ENCODE measurements at places on chromosomes 13 and 19.
A peak's percentile ranks its signal among the peaks of the same experiment; 100 is the strongest.

DNA sequence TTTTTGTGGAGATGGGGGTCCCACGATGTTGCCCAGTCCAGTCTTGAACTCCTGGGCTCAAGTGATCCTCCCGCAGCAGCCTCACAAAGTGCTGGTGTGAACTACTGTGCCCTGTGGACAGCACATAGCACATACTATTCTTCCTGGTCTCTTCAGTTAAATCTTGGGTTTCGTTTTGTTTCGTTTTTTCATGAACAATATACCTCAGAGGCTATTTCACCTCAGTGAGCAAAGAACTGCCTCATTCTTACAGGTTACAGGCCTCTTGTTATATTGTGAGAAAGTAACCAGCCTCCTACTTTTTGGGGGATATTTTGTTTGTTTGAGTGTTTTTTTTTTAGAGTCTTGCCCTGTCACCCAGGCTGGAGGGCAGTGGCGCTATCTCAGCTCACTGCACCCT is 1.3 kb upstream of the C3 start:
- H3K36me3 ChIP-seq, result no peaks in the 10 kb centered on the region
- no peaks in the 10 kb centered on the region for H3K4me1 ChIP-seq

DNA sequence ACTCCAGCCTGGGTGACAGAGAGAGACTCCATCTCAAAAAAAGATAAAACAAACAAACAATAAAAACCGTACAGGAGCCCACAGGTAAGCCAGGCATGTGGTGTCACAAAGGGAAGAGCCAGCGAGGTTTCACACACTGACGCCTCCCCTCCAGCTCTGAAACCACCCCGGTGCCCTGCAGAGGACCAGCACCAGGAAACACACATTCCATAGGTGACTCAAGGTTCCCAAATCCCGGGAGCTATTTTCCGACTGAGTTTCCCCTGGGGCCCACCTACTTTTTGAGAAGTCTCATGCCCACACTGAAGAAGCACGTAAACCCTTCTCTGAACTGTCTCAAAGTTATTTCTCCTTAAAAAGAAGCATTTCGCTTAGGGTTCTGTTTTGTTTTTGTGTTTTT is 40.3 kb downstream of the RHPN2 start:
- H3K36me3 ChIP-seq, result no peaks in the 10 kb centered on the region
- no peaks in the 10 kb centered on the region for H3K27me3 ChIP-seq
- no peak overlapping the region for H3K27ac ChIP-seq
- no peaks in the 10 kb centered on the region for H3K4me1 ChIP-seq

- no peak overlapping the region for H3K27ac ChIP-seq
- no peaks in the 10 kb centered on the region for H3K36me3 ChIP-seq
- no peak overlapping the region for H3K4me3 ChIP-seq
Observed at GRCh38 chr19:47444388-47444821, 25.1 kb upstream of the MEIS3 start.

DNA sequence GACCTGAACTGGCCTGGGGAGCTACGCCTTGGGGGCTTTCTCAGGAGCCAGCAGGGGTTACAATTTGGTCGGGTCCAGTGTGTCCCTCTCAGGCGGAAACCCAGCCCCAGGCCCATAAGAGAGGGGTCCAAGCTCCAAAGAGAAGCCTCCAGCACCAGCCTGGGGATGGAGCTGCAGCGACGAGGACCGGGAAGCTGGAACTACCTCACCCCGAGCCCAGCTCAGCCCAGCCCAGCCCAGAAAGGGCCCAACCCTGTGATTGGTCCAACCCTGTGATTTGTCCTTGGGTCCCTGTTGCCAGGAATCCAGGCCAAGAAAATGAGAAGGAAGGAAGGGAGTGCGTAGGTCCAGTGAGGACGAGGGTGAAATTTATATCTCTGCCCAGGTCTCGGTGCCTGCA is 24.1 kb downstream of the CLEC4M start:
- H3K27ac ChIP-seq, result no peak overlapping the region
- H3K36me3 ChIP-seq, result no peaks in the 10 kb centered on the region
- H3K27me3 ChIP-seq, result peaks cover 73% of the 10 kb centered on the region
- no peaks in the 10 kb centered on the region for H3K4me1 ChIP-seq
- no peak overlapping the region for H3K4me3 ChIP-seq

GRCh38 chr13:62578402-62578801 is 1162.8 kb upstream of the PCDH20 start:
- no peak for DNase-seq
- no peaks in the 10 kb centered on the region for H3K27me3 ChIP-seq
- no peaks in the 10 kb centered on the region for H3K4me1 ChIP-seq
- H3K36me3 ChIP-seq, result no peaks in the 10 kb centered on the region
- no peak overlapping the region for H3K27ac ChIP-seq
- H3K4me3 ChIP-seq, result no peak overlapping the region

- H3K4me1 ChIP-seq, result peaks cover 14% of the 10 kb centered on the region
- H3K27ac ChIP-seq, result peak overlapping the region; percentile 99
- H3K4me3 ChIP-seq, result peak overlapping the region; percentile 78
- DNase-seq, result peak; percentile 70
- peaks cover 4% of the 10 kb centered on the region for H3K36me3 ChIP-seq
Observed at GRCh38 chr19:16076958-16077611, 790 bp downstream of the TPM4 start.

DNA sequence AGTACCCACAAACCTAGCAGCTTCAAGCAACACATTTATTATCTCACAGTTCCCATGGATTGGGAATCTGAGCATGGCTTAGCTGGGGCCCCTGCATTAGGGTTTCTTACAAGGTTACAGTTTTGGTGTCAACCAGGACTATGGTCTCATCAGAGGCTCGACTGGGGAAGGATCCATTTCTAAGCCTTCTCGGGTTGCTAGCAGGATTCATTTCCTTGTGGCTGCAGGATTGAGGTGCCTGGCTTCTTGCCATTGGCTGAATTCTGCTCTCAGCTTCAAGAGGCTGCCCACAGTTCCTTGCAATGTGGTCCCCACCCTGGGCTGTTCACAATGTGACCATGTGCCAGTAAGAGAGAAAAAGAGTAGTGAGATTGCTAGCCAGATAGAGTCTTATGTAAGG is 26.7 kb downstream of the ZNRF4 start:
- no peak overlapping the region for H3K27ac ChIP-seq
- H3K4me1 ChIP-seq, result no peaks in the 10 kb centered on the region
- H3K27me3 ChIP-seq, result peaks cover 24% of the 10 kb centered on the region
- no peaks in the 10 kb centered on the region for H3K36me3 ChIP-seq

DNA sequence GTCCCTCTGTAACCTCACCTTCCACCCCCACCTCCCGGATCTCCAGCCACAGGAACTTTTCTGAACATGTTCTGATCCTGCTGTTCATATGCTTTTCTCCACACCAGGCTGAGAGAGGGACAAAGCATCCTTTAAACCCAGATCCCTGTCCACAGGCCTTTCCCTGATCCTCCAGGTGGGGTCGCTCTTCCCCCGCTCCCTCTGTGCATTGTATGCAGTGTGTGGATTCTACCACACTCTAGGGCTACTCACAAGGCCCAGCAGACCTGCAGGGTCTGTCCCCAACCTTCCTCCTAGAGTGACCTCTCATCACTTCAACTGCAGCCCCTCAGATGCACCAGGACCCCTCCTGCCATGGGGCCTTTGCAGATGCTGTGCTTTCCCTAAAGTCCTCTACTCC is 1200.6 kb downstream of the UQCRFS1 start:
- H3K27ac ChIP-seq, result no peak overlapping the region
- no peaks in the 10 kb centered on the region for H3K36me3 ChIP-seq
- peak; percentile 3 for DNase-seq
- no peaks in the 10 kb centered on the region for H3K4me1 ChIP-seq

DNA sequence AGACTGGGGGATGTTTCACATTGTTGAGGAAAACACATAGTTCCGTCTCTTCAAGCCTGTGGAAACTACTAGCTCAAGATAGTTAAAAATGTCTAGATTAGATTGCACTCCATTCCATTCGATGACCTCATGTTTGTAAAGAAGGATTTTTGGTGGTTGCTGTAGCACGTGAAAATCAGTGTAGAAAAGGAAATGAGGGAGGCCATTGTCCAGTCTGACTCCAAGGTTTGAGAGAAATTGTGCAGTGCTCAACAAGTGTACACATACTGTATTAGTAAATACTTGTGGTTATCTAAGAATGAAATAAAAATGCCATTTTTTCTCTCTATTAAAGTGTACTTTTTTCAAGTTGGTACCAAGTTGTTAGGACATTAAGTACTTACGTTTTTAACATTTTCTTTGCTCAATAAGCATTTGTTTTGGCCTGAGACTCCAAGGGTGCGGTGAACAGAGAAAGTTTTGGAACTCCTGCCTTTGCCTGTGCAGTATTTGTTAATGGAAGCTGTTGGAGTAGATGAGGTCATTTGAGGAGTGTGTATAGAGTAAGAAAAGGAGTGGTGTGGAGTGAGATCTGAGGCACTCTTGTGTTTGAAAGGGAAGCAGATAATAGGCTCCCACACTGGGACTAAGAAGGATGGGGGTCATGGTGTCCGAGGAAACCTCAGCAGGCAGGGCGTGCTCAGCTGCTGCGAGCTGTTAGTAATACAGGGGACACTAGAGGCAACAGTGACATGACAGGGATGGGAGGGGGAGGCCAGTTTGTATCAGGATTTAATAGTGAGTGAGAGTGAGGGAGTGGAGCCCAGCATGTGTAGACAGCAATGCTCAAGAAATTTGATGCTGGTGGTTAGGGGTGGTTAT is 4.4 kb downstream of the WASF3 start:
- no peaks in the 10 kb centered on the region for H3K27me3 ChIP-seq
- H3K4me1 ChIP-seq, result peaks cover 27% of the 10 kb centered on the region
- no peak overlapping the region for H3K4me3 ChIP-seq
- H3K36me3 ChIP-seq, result no peaks in the 10 kb centered on the region

- H3K4me1 ChIP-seq, result no peaks in the 10 kb centered on the region
- no peak for DNase-seq
- H3K4me3 ChIP-seq, result no peak overlapping the region
Observed at GRCh38 chr13:76164290-76164689, 528.2 kb downstream of the LMO7 start.

GRCh38 chr19:13100841-13101589 is 1.6 kb downstream of the LYL1 start:
- peak overlapping the region; percentile 19 for H3K4me3 ChIP-seq
- H3K27me3 ChIP-seq, result no peaks in the 10 kb centered on the region
- no peak for DNase-seq
- H3K36me3 ChIP-seq, result peaks cover 17% of the 10 kb centered on the region
- H3K4me1 ChIP-seq, result no peaks in the 10 kb centered on the region
- H3K27ac ChIP-seq, result no peak overlapping the region

DNA sequence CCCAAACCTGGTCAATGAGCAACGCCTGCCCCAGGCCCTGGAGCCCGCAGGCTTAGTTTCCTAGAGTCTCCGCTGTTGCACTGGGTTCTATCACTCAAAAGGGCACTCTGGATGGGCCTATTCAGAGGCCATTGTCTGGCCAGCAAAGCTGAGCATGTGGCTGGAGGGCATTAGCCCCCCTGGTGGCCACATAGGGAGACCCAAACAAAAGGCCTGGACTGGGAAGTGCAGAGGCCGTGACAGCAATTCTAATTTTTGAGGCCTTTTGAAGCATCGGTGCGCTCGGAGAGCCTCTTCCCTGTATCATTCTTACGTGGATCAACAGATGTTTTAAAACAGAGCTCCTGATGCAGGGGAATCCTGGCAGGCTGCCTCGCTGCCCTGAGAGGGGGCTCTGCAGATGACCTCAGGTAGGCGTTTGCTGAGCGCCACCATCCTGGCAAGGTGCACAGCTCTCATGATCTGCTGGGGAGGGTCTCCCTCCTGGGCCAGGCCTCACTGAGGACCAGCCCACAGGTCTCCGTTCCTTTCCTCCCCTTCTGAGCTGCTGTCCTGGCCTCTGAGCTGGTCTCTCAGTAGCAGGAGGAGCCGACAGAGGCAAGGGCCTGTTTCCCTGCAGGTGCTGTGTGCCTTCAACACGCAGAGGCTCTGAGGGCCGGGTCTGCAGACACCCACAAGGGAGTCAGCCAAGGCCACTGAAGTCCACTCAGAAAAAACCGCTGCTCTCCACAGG is 190.5 kb downstream of the URI1 start:
- H3K4me3 ChIP-seq, result no peak overlapping the region
- H3K36me3 ChIP-seq, result no peaks in the 10 kb centered on the region
- no peak overlapping the region for H3K27ac ChIP-seq
- peaks cover 36% of the 10 kb centered on the region for H3K4me1 ChIP-seq

DNA sequence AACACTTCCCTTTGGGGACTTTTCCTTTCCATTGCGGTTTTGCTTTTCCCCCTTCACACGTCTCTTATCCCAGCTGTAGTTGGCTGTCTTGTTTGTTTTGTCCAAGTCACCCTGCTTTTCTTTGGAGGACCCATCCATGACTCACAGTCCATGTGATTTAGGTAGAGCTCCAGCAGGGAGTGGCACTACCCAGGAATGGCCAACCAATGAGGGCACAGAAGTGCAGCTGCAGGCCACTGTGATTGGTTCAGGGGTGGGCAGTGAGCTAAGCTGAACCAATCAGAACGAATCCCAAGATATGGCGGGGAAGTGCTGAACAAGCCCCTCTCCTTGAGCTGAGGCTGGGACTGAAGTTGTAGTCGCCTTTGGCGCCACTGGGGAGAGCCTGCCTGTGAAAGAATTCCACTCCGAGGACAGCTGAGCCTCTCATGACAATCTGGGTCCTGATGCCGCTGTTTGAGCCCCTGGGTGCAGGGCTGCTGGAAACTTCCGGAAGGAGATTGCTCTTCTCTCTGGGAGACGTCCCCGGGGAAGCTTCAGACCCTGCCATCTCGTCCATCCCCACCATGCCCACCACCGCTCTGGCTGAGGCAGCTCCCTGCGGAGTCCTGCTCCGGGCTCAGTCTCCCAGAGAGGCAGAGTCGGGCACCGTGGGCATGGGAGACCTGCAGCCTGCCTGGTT is 62.9 kb upstream of the URI1 start:
- peak overlapping the region; percentile 63 for H3K4me3 ChIP-seq
- DNase-seq, result peak; percentile 91
- H3K27me3 ChIP-seq, result no peaks in the 10 kb centered on the region
- H3K4me1 ChIP-seq, result no peaks in the 10 kb centered on the region

DNA sequence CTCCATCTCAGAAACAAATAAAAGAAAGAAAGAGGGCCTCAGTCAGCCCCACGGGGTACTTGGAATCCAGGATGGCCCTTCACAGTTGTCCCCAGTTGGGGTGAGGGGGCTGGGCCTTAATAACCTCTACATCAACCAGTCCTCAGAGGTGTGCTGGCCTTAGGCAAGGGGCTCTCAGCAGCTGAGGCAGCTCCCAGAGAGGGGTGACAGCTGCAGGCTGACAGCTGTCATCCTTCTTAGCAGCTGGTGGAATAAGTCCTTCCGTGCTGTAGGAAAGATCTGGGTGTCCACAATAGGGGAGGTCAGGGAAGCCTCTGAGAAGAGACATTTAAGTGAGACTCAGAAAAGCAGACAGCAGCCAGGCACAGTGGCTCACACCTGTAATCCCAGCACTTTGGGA is 7.4 kb downstream of the BCAM start:
- DNase-seq, result peak; percentile 16
- no peaks in the 10 kb centered on the region for H3K36me3 ChIP-seq
- H3K27me3 ChIP-seq, result no peaks in the 10 kb centered on the region
- no peaks in the 10 kb centered on the region for H3K4me1 ChIP-seq

DNA sequence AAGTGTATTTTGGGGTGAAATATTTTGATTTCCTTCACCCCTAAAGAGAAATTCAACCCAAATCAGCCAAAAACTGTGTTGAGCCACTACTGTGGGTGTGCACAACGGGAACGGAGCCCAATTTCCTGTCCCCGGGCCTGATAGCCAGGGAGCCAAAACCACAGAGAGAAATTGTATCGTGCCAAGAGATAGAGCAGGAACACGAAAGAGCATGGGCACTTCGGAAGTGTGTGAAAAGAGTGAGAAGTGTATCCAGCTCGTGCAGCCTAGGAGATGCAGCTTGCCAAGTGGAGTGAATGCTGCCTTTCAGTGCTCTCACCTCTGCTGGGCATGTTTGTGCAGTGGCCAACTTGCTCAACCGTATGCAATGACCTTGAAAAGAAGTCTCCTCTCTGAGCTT is 19.4 kb upstream of the PLEKHF1 start:
- H3K4me3 ChIP-seq, result no peak overlapping the region
- no peaks in the 10 kb centered on the region for H3K36me3 ChIP-seq
- no peaks in the 10 kb centered on the region for H3K27me3 ChIP-seq
- H3K27ac ChIP-seq, result no peak overlapping the region
- no peaks in the 10 kb centered on the region for H3K4me1 ChIP-seq

Measured in SK-N-SH (cell line).